ENCODE measurements at places on chromosomes 16 and 17.

- no peak overlapping the region for H3K4me3 ChIP-seq
- H3K4me1 ChIP-seq: peaks cover 17% of the 10 kb centered on the region
- no peak for DNase-seq
- no peaks in the 10 kb centered on the region for H3K27me3 ChIP-seq
- no peaks in the 10 kb centered on the region for H3K36me3 ChIP-seq
- no peak overlapping the region for H3K27ac ChIP-seq
These were observed 36.7 kb upstream of the ULK2 start for GRCh38 chr17:19904412-19904811.

DNA sequence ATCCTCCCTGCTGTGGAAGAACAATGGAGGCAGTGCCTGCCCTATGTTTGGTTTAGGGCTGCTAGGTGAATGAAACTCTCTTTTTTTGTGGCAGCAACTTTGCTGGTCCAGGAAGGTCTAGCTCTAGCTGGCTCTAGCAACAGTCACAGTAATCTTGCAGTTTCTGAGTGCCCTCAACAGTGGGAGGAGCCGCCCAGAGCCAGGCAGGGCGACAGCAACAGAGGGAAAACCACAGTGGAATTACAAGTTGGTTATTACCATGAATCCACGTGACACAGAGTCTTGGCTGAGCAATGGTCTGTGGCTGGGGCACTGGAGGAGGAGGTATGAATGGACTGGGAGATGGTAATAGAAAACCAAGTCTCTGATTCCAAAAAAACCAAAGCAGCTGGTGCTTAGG, 10.3 kb downstream of the HSPB9 start:
- no peak overlapping the region for H3K4me3 ChIP-seq
- peaks cover 67% of the 10 kb centered on the region for H3K4me1 ChIP-seq
- H3K27me3 ChIP-seq: no peaks in the 10 kb centered on the region
- H3K36me3 ChIP-seq: peaks cover 24% of the 10 kb centered on the region

GRCh38 chr16:49478107-49478506, 104.5 kb downstream of the C16orf78 start:
- H3K4me1 ChIP-seq: no peaks in the 10 kb centered on the region
- H3K36me3 ChIP-seq: no peaks in the 10 kb centered on the region
- no peak for DNase-seq
- H3K4me3 ChIP-seq: no peak overlapping the region

GRCh38 chr17:66494023-66494803, 191.8 kb downstream of the PRKCA start:
- no peak overlapping the region for H3K27ac ChIP-seq
- H3K36me3 ChIP-seq: no peaks in the 10 kb centered on the region
- H3K4me1 ChIP-seq: no peaks in the 10 kb centered on the region
- no peaks in the 10 kb centered on the region for H3K27me3 ChIP-seq

DNA sequence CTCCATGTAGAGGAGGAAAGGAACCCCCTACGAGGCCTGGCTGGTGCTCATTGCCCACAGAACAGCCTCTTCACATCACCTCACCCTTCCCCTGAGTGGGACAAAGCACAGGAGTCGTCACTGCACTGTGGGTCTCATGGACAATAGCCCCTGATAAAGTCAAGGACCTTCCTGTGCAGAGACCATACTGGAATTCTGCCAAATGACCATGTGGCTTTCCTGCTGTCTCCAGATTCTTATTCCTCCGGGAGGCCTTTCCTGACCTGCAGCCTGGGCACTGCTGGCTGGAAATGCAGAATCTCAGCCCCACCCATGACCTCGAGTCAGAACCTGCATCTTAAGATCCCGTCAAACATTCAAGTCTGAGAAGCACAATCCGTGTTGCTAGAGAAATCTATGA, 60.5 kb upstream of the ERN1 start:
- peak; percentile 51 for DNase-seq
- H3K4me3 ChIP-seq: no peak overlapping the region
- H3K27me3 ChIP-seq: no peaks in the 10 kb centered on the region
- H3K27ac ChIP-seq: no peak overlapping the region
- H3K4me1 ChIP-seq: peaks cover 5% of the 10 kb centered on the region

DNA sequence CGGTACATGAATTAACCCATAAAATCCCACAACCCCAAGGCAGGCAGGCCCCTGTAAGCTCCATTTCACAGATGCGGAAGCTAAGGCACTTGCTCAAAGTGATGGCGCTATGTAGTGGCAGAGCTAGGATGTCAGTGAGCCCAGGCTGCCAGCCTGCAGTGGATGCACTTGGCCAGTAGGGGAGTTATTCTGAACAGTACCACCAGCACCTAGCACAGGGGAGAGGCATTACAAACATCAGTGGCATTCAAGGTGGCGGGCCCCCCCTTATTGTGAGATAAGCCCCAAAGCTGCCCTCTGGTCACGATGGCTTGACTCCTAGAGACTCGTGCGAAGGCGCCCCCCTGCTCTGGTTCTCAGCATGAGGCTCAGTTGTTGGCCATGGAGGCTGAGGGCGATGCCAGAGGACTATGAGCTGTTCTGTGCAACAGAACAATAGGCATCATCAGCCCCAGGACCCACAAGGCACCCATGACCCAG, 33.8 kb downstream of the GTF3C1 start:
- no peak overlapping the region for H3K27ac ChIP-seq
- no peak overlapping the region for H3K4me3 ChIP-seq
- no peaks in the 10 kb centered on the region for H3K4me1 ChIP-seq
- peak; percentile 13 for DNase-seq

DNA sequence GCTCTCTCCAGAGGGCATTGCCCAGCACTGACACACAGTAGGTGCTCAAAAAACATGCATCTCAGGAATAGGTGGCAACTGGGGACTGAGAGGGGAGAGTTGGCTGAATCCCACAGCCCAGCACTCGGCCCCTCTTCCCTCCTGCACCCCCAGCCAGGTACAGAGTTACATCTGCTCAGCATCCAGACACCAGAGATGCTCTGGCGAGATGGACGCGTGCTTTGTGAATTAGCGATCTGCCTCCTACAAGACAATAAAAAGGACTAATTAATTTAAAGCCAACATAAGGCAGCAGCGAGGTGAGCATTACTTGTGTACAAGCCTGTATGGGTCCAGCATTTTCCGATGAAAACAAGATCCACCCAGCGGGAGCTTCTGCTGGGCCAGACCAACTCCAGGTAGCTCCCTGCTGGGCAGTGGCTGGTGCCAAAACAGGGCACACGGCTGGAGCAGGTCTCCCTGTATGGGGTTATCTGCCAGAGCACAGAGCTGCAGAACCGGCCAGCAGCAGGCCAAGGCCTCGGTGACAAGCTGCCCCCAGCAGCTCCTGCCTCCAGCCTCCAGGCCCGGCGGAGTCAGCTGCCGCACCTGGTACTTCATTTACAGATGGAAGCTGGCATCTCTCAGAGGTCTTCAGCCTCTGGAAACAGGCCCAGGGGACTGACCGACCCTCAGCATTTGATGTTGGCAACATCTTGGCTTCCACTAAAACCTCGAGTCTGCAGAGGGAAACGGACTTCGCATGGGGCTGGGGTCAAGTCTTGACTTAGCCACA, 219.7 kb upstream of the SDK2 start:
- no peaks in the 10 kb centered on the region for H3K36me3 ChIP-seq
- no peak overlapping the region for H3K4me3 ChIP-seq
- H3K27ac ChIP-seq: no peak overlapping the region
- H3K4me1 ChIP-seq: no peaks in the 10 kb centered on the region
- no peaks in the 10 kb centered on the region for H3K27me3 ChIP-seq

DNA sequence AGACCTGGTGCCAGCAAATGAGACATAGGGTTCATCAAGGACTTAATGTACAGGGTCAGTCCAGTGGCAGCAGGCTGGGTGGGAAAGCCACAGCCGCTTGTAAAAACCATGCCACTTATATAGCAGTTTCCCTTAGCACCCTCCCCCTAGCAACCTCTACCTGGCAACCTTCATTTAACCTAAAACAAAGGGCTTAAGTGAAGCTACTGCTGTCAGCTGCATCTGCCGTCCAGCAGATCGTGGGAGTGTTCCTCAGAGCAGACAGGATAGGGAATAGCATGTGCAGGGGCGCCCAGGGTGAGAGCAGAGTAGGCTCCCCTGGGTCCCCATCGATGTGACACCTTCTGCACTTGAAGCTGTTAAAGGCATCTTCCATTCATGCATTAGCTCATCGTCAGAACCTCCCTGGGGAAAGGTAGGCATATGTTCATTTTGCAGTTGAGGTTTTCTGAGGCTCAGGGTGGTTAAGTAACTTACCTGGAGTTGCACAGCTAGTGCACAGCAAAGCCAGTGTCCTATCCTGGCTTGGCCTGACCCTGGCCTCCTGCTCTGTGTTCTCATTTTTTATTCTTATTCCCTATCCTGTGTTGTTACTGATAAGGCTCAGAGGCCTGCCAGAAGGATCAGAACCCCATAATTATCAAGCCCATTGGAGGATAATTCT, 112.5 kb downstream of the SOCS1 start:
- H3K36me3 ChIP-seq: no peaks in the 10 kb centered on the region
- no peak overlapping the region for H3K27ac ChIP-seq
- no peaks in the 10 kb centered on the region for H3K27me3 ChIP-seq
- H3K4me1 ChIP-seq: peaks cover 10% of the 10 kb centered on the region
- no peak overlapping the region for H3K4me3 ChIP-seq
- no peak for DNase-seq
